ENCODE measurements at places on chromosomes 13 and 19.

- peak; percentile 4 for DNase-seq
Observed at GRCh38 chr13:97659602-97660001, 225.6 kb downstream of the RAP2A start.

GRCh38 chr19:33830264-33830663 lies 33.6 kb downstream of the KCTD15 start:
- no peak for DNase-seq

DNA sequence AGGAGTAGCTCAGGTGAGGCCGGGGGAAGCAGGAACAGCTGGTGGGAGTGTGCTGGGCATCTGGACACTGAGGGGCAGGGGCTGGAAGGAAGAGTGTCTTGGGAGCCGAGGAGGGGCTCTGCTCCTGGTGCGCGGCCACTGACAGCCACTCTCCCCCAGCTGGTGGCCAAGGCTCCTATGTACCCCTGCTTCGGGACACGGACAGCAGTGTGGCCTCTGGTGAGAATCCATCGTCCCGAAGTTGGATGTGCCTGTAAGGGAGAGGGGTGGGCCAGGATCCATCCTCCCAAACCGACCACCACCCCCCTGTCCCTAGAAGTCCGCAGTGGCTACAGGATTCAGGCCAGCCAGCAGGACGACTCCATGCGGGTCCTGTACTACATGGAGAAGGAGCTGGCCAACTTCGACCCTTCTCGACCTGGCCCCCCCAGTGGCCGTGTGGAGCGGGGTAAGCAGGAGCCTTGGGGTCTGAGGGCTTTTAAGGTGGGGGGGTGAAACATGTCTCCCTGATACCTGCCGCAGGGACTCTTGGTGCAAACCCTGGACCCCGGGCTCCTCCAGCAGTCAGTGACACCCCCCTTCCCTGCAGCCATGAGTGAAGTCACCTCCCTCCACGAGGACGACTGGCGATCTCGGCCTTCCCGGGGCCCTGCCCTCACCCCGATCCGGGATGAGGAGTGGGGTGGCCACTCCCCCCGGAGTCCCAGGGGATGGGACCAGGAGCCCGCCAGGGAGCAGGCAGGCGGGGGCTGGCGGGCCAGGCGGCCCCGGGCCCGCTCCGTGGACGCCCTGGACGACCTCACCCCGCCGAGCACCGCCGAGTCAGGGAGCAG lies 2.0 kb upstream of the USF2 start:
- DNase-seq: peak; percentile 13

DNA sequence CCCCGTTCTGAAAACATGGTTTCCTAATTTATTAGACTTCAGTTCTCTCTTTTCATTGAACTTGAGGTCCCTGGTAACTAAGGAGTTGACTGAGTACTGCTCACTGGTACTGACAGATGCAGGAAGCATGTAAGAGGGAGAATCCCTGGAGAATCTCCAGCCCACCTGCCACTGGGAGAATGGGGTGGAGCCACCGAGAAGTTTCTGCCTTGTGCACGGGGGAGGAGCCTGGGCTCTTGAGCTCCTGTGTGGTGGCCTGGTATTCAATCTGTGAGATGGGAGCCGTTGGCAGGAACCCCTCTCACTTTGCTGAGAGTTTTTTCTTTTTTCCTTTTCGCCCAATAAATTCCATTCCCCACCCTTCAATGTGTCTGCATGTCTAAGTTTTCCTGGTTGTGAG lies 13.2 kb upstream of the AKAP11 start:
- DNase-seq: no peak

DNA sequence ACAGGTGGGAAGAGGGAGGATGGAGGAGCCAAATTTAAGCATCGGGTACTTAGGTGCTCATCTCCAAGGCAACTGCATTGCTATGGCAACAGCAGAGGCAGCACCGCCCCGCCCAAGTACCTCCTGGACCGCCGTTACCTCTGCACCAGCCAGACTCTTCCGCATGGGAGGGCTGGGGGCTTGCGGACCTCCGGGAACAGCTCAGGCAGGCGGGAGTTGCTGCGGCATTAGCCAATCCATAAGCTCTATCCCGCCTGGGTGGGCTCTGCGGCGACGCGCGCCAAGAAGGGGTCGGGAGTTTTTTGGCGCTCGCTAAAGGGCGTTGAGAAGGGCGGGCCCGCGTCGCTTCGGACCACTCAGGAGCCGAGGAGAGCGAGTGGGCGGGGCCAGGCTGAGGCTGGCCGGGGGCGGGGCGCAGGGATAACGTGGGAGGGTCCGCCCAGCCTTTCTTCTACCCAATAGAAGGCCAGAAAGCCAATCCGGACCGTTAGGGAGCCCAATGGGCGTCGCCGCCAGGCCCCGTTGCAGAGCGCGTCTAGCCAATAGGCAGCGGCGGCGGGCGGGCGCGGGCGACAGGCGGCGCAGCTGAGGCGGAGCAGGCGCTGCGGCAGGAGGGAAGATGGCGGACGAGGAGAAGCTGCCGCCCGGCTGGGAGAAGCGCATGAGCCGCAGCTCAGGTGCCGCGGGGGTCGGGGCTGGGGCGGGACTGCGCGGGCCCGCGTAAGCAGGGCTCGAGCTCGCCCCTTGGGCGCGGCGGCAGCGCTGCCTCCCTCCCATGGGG lies at the start of gene PIN1:
Gene PIN1, plus strand, starts transcription at position 593 of the 781 bp plus-strand sequence. Its CDS starts 27 bp downstream, at position 620.
- peak; percentile 99 for DNase-seq

DNA sequence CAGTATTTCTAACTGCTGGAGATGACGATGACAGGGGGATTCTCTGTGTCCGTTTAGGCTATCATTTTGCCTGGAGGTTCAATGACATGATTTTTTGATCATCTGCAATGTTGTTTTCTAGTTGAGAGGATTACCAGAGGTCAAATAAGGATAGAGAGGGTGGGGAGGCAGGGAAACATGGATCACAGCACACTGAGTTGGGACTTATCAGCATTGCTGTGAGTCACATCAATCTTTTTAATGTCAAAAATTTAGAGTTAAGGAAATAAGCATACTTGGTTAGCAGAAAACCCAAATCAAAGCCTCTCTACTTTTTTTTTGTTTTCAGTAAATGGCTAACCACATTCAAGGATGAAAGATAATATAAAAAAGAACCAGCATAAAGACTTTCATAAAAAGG lies 43.0 kb upstream of the CSNK1A1L start:
- no peak for DNase-seq

- DNase-seq: peak; percentile 42
Observed at GRCh38 chr19:18021121-18021755, 13.3 kb downstream of the ARRDC2 start.

GRCh38 chr19:35963514-35963913 lies 27.3 kb downstream of the LRFN3 start:
- DNase-seq: no peak
